ENCODE measurements at places on chromosomes 4 and X.

- no peak for DNase-seq
Measured at GRCh38 chr4:139988863-139989765, 164.9 kb downstream of the MAML3 start.

DNA sequence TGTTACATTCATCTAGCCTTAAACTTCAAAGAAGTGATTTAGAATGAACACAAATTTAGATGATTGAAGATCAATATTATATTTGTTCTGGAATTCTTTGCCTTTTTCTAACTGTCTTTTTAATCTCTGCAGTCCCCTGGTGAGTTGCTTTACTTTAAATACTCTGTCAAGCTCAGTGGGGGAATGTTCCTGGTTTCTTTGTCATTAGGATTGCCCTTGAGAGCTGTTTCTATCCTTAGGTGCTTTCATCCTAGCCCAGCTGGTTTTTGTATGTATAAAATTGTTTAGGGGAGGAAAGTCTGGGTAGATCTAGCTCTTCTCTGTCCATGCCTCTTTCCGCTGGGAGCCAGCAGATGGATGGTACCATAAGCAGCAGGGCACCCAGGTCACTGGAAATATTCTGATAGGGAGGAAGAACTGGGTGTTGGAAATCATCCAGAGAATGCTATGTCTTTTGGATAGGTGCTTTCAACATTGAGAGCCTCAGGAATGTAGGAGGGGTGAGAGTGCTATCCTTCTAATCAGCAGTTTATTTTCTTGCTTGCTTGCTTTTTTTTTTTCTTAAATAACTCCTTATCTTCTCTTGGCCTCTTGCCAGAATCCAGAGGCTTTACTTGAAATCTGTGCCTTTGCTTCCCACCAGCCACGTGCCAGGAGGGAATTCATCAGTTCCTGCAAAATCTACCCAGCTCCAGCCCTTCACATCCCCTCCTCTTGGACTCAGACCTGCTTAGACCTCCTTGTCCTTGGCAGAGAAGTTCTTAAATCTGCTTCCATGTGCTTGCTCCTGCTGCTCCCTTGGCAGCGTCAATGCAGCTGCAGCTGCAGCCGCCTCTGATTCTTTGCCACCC is 215.3 kb upstream of the ANXA3 start:
- DNase-seq: no peak

DNA sequence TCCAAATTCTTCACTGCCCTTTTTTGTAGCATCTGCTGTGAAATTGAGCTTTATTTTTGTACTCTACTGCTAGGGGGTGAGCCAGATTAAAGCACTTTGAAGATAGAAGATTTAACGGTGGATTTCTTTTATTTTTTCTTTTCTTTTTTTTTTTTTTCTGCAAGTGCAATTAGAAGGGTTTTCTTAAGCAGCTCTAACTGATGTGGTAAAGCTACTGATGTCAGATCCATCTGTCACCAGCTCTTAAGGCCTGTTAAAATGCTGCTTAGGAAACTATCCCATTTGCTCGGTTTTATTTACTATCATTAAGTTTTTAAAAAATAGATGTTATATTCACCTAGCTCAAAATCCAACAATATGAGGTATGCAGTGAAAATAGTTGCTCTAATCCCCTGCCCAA is 7.1 kb downstream of the NDUFA1 start:
- no peak for DNase-seq

GRCh38 chr4:112927544-112927943 is 121.9 kb upstream of the ANK2 start:
- no peak for DNase-seq

GRCh38 chrX:43969504-43970501 is 3.4 kb downstream of the NDP start:
- no peak for DNase-seq
